ENCODE measurements at places on chromosomes 1 and 21.

- DNase-seq, result no peak
These were observed 91.9 kb upstream of the KCNK2 start for GRCh38 chr1:214990619-214991018.

- no peak for DNase-seq
These were observed 179.4 kb downstream of the LYPLAL1 start for GRCh38 chr1:219352961-219353651.

- DNase-seq, result no peak
These were observed 25.6 kb downstream of the TOMM20 start for GRCh38 chr1:235102993-235103411.

DNA sequence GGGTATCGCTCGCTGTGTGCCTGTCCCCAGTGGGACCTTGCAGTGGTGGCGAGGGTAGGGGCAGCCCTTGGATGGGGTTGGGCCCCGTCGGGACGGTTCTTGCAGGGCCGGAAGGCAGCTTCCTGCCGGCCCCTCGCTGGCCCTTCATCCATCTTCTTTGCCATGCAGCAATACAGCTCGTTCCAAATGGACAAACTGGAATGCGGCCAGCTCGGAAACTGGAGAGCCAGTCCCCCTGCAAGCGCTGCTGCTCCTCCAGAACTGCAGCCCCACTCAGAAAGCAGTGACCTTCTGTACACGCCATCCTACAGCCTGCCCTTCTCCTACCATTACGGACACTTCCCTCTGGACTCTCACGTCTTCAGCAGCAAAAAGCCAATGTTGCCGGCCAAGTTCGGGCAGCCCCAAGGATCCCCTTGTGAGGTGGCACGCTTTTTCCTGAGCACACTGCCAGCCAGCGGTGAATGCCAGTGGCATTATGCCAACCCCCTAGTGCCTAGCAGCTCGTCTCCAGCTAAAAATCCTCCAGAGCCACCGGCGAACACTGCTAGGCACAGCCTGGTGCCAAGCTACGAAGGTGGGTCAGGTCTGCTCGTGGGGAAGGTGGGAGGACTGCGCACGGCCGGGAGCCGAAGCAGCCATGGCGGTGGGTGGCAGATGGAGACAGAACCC lies 45.8 kb downstream of the SIM2 start:
- no peak for DNase-seq

DNA sequence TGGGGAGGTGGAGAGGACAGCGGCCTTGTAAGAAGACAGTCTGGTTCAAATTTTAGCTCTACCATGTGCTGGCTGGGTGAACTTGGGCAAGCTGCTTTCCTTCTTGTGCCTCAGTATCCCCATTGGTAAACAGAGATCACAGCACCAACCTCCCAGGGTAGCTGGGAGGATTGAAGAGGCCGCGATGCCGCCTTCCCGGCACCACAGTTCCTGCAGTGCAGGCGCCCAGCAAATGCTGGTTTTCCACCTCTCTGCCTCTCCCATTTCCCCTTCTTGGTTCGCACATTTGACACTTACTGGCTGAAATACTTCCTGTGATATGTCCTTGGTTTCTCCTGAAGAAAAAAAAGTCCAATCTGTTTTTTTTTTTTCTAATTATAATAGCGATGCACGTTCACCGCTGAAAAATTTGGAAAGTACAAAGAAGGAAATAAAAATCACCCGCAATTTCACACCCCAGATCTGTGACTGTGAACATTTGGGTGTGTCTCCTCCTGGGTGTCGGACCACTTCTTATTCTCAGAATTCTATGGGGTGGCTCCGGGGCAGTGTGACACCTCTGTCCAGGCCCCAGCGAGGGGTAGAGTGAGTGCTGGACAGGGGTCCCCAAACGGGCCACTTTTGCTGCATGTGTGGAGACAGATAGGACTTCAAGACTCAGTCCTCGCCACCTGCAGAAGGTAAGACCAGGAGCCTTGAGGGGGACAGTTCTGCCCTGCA lies 73.1 kb downstream of the RUNX3 start:
- DNase-seq, result no peak

- DNase-seq, result no peak
These were observed 30.6 kb downstream of the KCND3 start for GRCh38 chr1:111958851-111959250.

- DNase-seq, result no peak
These were observed 502.2 kb upstream of the PRMT6 start for GRCh38 chr1:106554294-106554693.

GRCh38 chr1:39212499-39212898 lies 8.0 kb downstream of the MACF1 start:
- DNase-seq, result no peak

- DNase-seq, result no peak
These were observed 169.1 kb downstream of the DYRK1A start for GRCh38 chr21:37535672-37536071.

GRCh38 chr1:47229886-47230691 lies 1.9 kb downstream of the TAL1 start:
- no peak for DNase-seq

DNA sequence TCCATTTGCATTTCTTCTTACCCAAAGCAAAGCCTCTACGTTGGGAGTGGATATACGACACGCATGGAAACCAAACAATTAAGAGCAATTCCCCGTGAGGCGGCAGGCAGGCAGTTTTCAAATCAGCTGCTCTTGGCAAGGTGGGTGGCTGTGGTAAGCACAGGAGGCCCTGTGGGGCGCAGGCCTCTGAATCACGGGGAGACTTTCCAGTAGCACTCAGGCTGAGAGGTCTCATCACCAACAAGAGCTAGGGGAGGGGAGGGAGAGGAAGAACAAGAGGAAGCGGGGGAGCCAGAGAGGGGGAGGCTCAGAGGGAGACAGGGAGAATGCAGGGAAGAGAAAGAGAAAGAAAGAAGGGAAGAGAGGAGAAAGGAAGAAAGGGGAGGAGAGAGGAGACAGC lies 56.4 kb downstream of the MT1HL1 start:
- DNase-seq, result no peak

DNA sequence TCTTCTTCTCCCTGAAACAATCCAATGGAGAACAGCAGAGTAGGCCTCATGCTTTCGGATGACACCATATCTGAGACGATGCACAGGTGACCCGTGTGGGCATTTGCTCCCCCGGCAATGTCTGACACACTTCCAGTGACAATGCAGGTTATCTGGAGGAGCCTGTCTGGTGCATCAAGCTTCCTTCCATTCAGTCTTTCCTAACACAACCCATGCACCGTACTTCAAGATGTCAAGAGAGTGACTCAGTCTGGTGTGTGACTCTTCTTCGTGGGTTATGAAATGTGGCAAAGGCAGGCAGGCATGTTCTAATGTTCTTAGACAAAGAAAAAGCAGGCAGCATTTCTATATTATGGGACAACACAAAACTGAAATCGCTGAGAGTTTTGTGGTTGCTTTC lies 159.1 kb downstream of the EDEM3 start:
- no peak for DNase-seq

GRCh38 chr1:29990304-29990703 lies 733.1 kb downstream of the MATN1 start:
- DNase-seq, result no peak

GRCh38 chr1:6330410-6330911 lies 63.1 kb downstream of the ACOT7 start:
- DNase-seq, result no peak

DNA sequence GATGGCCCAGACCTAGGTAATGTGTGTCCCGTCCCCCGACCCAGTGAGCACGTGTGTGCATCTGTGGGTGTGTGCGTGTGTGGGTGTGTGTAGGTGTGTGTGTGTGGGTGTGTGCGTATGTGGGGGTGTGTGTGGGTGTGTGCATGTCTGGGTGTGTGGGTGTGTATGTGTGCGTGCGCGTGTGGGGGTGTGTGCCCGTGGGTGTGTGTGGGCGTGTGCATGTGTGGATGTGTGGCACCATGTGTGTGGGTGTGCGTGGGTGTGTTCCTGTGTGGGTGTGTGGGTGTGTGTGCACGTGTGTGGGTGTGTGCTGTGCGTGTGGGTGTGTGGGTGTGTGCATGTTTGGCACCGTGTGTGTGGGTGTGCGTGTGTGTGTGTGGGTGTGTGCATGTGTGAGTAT lies 309.5 kb downstream of the KIF26B start:
- DNase-seq, result no peak

DNA sequence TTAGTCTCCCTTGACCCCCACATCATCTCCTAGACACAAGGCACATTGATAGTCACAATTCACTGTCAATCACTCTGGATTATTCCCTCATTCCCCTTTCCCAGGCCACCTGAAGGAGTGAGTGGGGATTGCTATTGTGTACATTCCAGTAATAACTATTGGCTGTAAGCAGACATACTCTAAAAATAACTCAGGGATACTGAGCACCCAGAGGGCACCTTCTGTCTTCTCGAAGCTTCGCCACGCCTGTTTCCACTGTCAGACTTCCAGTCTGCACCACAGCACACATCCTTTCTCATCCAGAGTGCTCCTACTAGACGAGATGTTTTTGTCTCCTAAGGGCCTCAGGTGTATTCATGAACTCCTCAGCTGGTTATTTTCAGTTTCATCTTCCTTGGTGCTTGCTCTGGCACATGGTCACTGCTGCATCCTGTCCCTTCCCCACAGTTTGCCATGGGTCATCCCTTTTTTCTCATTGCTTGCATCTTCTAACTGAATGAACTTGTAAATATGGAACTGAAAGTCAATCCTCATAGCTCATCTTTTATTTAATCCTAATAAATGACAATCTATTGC lies 848 bp upstream of the APOBEC4 start:
- DNase-seq, result no peak

DNA sequence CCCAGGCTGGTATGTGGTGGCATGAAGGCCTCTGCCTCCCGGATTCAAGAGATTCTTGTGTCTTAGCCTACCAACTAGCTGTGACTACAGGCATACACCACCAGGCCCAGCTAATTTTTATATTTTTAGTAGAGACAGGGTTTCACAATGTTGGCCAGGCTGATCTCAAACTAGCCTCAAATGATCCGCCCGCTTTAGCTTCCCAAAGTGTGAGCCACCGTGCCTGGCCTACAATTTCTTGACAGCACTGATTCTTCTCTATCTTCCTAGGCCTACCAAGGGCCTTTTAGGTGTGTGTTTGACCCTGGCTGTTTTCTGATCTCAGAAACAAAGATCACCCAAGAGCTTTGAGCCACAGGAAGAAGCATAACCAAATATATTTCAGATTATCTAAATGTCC lies 540.8 kb upstream of the ADAMTS5 start:
- DNase-seq, result no peak

GRCh38 chr1:84632673-84633434 lies 57.4 kb downstream of the SSX2IP start:
- no peak for DNase-seq

- DNase-seq, result no peak
These were observed 30.9 kb upstream of the CACYBP start for GRCh38 chr1:174968750-174969244.

- no peak for DNase-seq
These were observed 79.3 kb upstream of the TLR5 start for GRCh38 chr1:223222377-223222776.

DNA sequence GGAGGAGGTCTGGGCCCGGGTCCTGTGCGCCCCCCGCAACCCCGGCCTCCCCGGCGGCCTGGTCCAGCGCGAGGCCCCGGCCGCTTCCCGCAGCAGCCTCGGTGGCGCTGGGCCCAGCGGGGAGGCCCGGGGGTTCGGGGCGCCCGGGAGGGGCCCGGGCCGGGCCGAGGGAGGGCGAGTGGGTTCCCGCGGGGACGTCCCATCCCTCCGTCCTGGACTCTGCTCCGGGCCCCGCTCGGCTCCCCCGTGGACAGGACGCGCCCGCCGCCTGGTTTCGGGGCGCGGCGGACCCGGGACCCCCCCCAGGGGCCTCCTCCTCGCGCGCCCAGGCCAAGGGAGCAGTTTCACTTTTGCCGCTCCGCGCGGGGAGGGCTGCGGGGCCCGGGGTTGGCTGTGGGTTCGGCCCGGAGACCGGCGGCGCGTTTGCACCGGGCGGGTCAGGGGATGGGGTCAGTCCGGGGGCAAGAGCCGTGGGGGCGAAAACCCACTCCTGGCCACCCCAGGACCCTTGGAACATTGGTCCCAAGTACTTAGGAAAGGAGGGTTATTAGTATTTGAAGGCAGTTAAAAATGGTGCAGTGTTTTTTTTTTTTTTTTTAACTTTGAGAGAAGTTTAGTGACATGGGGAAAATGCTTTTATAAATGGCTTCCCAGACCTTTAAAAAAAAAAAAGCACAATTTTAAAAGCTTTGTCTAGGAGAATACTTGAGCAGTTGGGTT lies 677 bp downstream of the AGPAT3 start:
- peak; percentile 66 for DNase-seq

- DNase-seq, result no peak
These were observed 302.1 kb upstream of the SPAG17 start for GRCh38 chr1:118487091-118487490.

DNA sequence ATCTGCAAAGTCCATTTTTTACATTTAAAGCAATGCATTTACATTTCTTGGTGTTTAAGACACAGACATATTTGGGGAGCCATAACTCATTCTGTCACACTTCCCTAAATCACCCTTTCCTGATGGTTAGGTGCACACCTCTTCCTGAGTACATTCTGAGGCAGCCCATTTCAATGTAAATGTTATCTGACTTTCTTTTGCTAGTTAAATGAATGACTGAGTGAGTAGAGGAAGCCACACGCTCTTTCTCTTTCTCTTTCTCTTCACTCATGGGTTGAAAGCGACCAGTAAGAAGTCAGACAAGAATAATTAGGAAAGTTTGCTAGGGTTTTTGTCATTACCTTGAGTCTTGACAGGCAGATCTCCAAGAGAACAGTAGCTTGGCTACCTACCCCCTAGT lies 143.1 kb downstream of the S1PR1 start:
- DNase-seq, result no peak

- no peak for DNase-seq
These were observed 400.0 kb downstream of the MATN1 start for GRCh38 chr1:30323352-30323751.

- DNase-seq, result no peak
These were observed 20.5 kb downstream of the PLA2G4A start for GRCh38 chr1:186849271-186849671.

DNA sequence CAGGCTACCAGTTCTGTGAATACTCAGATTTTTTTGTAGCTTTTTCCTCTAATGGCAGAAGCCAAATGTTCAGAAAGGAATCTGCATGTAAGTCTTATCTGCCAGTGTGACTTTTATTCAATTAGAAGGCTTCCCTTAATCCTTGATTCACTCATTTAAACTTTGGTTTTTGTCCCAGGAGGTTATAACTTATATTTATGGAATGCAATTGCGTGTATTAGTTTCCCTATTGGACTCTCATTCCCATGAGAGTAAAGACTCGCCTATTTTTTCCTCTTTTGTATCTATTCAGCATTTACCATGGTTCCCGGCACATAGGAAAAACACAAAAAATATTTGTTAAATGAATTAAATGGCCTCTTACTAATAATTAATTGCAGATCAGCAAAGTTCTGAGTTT lies 3.5 kb downstream of the NTMT2 start:
- DNase-seq, result no peak

- DNase-seq, result no peak
These were observed 9.6 kb downstream of the UMODL1 start for GRCh38 chr21:42080788-42081083.

Data from activated CD4-positive, CD25-positive, alpha-beta regulatory T cell treated with anti-CD3 and anti-CD28 coated beads, Interleukin-2, amount 50 U/mL, for 72 hours (primary cell).